ENCODE measurements at places on chromosomes 3 and 15.

DNA sequence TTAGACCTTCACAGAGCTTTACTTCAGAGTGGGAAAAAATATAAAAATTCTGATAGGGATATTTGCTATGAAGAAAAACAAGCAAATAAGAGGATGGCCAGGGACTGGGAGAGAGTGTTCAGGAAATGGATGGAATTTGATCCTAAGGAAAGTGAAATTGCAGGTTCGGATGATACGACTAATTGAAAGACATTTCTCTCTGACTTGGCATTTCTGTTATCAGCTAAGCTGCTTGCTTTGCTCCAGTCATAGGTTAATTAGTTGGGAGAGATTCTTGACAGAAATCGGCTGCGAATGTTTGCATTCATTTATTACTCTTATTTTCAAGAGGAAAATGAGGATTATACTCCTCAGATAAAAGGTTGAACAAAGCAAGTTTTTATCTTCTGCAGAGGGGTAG, 808.7 kb upstream of the NECTIN3 start:
- no peaks in the 10 kb centered on the region for H3K27me3 ChIP-seq
- no peak overlapping the region for H3K4me3 ChIP-seq
- no peaks in the 10 kb centered on the region for H3K36me3 ChIP-seq
- H3K4me1 ChIP-seq: no peaks in the 10 kb centered on the region
- H3K27ac ChIP-seq: no peak overlapping the region
- DNase-seq: no peak

DNA sequence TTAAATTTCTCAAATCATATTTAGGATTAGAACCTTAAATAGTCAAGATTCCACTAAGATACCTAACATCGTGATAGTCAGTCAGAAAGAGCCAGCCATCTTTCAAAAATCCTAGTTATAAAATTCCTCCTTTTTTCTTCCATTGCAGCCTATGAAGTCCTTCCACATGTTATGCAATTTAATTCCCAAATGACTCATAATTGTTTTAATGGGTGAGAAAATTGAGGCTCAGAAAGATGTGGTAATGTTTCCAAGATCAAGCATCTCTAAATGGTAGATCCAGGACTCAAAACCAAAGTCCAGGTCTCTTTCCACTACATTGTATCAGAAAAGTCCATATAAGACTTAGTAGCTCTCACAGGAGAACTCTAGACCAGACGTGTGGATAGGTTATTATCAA, 9.5 kb downstream of the CFAP44 start:
- no peaks in the 10 kb centered on the region for H3K4me1 ChIP-seq
- no peaks in the 10 kb centered on the region for H3K36me3 ChIP-seq
- H3K27me3 ChIP-seq: no peaks in the 10 kb centered on the region
- no peak overlapping the region for H3K4me3 ChIP-seq

DNA sequence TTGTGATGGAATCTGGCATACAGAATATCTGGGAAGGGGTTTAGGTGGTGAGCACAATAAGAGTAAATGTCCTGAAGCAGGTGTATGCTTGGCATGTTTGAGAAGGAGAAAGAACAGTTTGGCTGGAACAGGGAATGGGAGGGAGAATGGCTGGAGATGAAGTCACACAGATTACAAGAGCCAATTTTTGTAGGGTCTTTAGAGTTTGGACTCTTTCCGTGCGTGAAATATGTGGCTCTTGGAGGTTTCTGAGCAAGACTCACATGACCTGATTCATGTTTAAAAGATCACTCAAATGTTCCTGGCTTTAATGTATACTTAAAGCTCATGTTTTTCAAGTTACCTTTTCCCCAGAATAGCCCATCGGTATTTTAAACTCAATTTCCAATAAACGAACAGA, 32.8 kb downstream of the SPRED1 start:
- no peak overlapping the region for H3K4me3 ChIP-seq
- H3K27ac ChIP-seq: no peak overlapping the region
- no peaks in the 10 kb centered on the region for H3K36me3 ChIP-seq
- no peaks in the 10 kb centered on the region for H3K27me3 ChIP-seq

- H3K36me3 ChIP-seq: no peaks in the 10 kb centered on the region
- no peak overlapping the region for H3K4me3 ChIP-seq
- H3K4me1 ChIP-seq: peaks cover 47% of the 10 kb centered on the region
- peak overlapping the region; percentile 60 for H3K27ac ChIP-seq
- H3K27me3 ChIP-seq: no peaks in the 10 kb centered on the region
These were observed 160.0 kb upstream of the CGNL1 start for GRCh38 chr15:57216288-57216687.

DNA sequence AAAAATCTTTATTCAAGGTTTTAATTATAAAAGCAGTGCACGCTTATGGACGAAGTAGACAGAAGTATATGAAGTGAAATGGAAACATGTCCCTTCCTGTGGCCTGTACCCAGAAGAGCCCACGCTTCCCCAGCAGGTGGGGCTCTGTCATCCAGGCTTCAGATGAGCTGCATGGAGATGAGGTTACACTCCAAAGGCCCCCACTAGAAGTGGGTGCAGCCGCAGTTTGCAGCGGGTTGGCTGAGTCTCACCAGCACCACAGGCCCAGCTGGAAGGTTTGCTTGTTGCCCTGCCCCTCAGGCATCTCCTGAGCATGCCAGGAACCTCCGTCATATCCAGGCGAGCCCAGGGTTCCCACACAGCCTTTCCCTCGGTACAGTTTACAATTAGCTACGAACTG, 33.1 kb downstream of the PRR20G start:
- H3K27me3 ChIP-seq: no peaks in the 10 kb centered on the region
- H3K27ac ChIP-seq: no peak overlapping the region
- DNase-seq: no peak
- no peak overlapping the region for H3K4me3 ChIP-seq

GRCh38 chr3:58672451-58672850, 5.9 kb upstream of the FAM3D start:
- no peaks in the 10 kb centered on the region for H3K36me3 ChIP-seq
- H3K4me1 ChIP-seq: peaks cover 3% of the 10 kb centered on the region
- H3K4me3 ChIP-seq: no peak overlapping the region
- peaks cover 10% of the 10 kb centered on the region for H3K27me3 ChIP-seq

All from cardiac muscle cell (in vitro differentiated cells and primary cell).